Endodermal cell (in vitro differentiated cells): ENCODE measurements at places on chromosomes 4 and X. TPM values are rescaled to one million over a fixed set of nuclear protein-coding genes. Genes with fewer than 3 reads are reported as not detected.

LRRC66 gene
- 0.15 to 0.29 TPM in 2 of 3 replicates, not detected in the other for total RNA-seq

DNA sequence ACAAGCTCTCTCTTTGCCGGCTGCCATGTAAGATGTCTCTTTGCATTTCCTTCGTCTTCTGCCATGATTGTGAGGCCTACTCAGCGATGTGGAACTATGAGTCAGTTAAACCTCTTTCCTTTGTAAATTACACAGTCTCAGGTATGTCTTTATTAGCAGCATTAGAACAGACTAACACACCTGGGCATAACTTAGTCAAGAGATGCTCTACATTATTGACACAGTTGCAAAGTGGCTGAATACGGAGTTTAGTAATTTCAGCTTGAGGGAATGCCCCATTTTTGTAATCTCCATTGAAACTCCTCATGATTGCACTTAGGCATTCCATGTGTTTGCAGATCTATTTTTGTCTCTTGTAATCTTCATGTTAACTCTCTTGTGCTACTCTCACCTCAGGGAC is 299.5 kb upstream of the HAND2 start:
- no peak for DNase-seq
- H3K4me1 ChIP-seq = no peaks in the 10 kb centered on the region

- no peaks in the 10 kb centered on the region for H3K4me1 ChIP-seq
- DNase-seq = no peak
- no peak overlapping the region for H3K27ac ChIP-seq
- H3K36me3 ChIP-seq = peaks cover 8% of the 10 kb centered on the region
- no peaks in the 10 kb centered on the region for H3K27me3 ChIP-seq
These were observed 67.4 kb upstream of the CLCN4 start for GRCh38 chrX:10089378-10089795.

DNA sequence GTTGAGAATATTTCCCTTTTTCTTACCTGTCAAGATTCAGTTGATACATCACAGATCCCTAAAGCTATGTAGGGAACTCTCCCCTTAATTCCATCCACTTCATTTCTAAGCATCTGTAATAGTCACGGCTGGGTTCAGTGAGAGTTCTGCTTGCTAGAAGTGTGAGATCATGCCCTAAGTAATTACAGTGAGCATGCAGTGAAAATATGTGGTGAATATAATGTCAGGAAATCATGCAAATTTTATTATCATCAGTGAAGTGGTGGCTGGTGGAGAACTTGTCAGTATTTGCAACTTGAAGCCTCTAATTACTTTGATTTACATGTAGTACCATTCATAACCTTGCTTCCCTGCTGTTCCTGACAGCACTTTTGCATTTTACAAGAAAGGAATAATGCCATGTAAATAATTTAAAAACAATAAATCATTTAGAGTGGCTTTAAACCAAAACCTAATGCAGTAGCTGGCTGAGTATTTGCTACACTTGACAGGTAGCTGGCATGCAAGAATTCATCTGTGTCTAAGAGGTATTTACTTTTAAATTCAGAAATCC is 28.3 kb upstream of the CFAP299 start:
- no peaks in the 10 kb centered on the region for H3K36me3 ChIP-seq
- H3K27ac ChIP-seq = no peak overlapping the region
- peaks cover 6% of the 10 kb centered on the region for H3K4me1 ChIP-seq
- no peak for DNase-seq
